ENCODE measurements at places on chromosomes 1 and 21. TPM values are rescaled to one million over a fixed set of nuclear protein-coding genes. Genes with fewer than 3 reads are reported as not detected.

PRAMEF4 gene
- total RNA-seq = not detected

MYCBP gene
- total RNA-seq = 4.4 TPM

NFASC gene
- total RNA-seq = 46.4 TPM

SNAP47 gene
- 74.0 TPM for total RNA-seq

SUSD4 gene
- 50.1 TPM for total RNA-seq

FAM151A gene
- not detected for total RNA-seq

PRR9 gene
- not detected for total RNA-seq

CLEC20A gene
- not detected for total RNA-seq

NMNAT1 gene
- 8.1 TPM for total RNA-seq

PRKAB2 gene
- total RNA-seq = 34.1 TPM

RAB13 gene
- total RNA-seq = 9.7 TPM

TOR1AIP1 gene
- total RNA-seq = 31.6 TPM

UBE2Q1 gene
- total RNA-seq = 26.3 TPM

ZNF670 gene
- 15.7 TPM for total RNA-seq

MAGI3 gene
- 37.8 TPM for total RNA-seq

FCRL1 gene
- total RNA-seq = 0.23 TPM

CD160 gene
- total RNA-seq = not detected

HSPG2 gene
- 6.0 TPM for total RNA-seq

MRPS15 gene
- 31.8 TPM for total RNA-seq

TCHHL1 gene
- total RNA-seq = not detected

RGS7 gene
- total RNA-seq = 31.1 TPM

F13B gene
- not detected for total RNA-seq

CXADR gene
- 370 TPM for total RNA-seq

KLHDC9 gene
- 15.5 TPM for total RNA-seq

REN gene
- total RNA-seq = not detected

MIXL1 gene
- not detected for total RNA-seq

PRAMEF7 gene
- not detected for total RNA-seq

PSEN2 gene
- 38.3 TPM for total RNA-seq

DONSON gene
- total RNA-seq = 33.2 TPM

TMPRSS15 gene
- total RNA-seq = 0.23 TPM

HES3 gene
- not detected for total RNA-seq

GNG12 gene
- 63.9 TPM for total RNA-seq

SLFNL1 gene
- total RNA-seq = 0.92 TPM

PALMD gene
- 12.2 TPM for total RNA-seq

AMY1B gene
- not detected for total RNA-seq

TLR5 gene
- total RNA-seq = 1.8 TPM

DUSP10 gene
- total RNA-seq = 5.5 TPM

MAP7D1 gene
- 78.7 TPM for total RNA-seq

TPTE gene
- total RNA-seq = not detected

SIPA1L2 gene
- total RNA-seq = 60.2 TPM

CDKN2C gene
- 7.4 TPM for total RNA-seq

LIPI gene
- total RNA-seq = not detected

ADGRB2 gene
- total RNA-seq = 59.5 TPM

Measured in diencephalon (tissue), 1 donor.